NCI-H524 treated with DMSO at 0.1 percent for 48 hours (cell line): ENCODE measurements at places on chromosomes 2 and 18.

GRCh38 chr2:81734981-81735380 lies 1430.4 kb upstream of the LRRTM1 start:
- no peak for DNase-seq

GRCh38 chr2:121478996-121479745 lies 51.5 kb upstream of the RNU4ATAC start:
- no peak for DNase-seq

- DNase-seq = no peak
Observed at GRCh38 chr2:190972213-190972612, 41.8 kb downstream of the STAT1 start.

- no peak for DNase-seq
Observed at GRCh38 chr2:204122425-204122824, 185.9 kb downstream of the ICOS start.

- DNase-seq = no peak
Observed at GRCh38 chr2:115921541-115921940, 1479.1 kb downstream of the DPP10 start.

DNA sequence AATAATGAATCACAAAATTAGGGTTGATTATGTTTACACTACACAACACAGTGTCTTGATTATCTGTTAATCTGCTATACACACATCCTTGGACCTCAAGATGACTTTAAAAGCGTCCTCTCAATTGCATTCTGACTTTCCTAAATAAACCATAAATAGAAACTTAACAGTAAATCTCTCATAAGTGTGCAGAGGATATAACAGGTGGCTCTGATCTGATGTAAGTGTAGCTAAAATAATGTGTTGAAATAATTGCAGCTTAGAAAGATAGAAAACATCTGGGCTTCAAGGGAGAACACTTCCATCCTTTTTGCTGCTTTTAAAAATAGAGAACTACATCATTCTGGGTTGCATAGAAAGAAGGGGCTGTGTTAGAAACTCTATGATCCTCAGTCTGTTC lies 78.4 kb upstream of the EFEMP1 start:
- peak; percentile 18 for DNase-seq

- no peak for DNase-seq
Observed at GRCh38 chr2:227339098-227339599, 14.1 kb downstream of the MFF start.

- DNase-seq = no peak
Observed at GRCh38 chr2:211203986-211204385, 647.6 kb downstream of the CPS1 start.

DNA sequence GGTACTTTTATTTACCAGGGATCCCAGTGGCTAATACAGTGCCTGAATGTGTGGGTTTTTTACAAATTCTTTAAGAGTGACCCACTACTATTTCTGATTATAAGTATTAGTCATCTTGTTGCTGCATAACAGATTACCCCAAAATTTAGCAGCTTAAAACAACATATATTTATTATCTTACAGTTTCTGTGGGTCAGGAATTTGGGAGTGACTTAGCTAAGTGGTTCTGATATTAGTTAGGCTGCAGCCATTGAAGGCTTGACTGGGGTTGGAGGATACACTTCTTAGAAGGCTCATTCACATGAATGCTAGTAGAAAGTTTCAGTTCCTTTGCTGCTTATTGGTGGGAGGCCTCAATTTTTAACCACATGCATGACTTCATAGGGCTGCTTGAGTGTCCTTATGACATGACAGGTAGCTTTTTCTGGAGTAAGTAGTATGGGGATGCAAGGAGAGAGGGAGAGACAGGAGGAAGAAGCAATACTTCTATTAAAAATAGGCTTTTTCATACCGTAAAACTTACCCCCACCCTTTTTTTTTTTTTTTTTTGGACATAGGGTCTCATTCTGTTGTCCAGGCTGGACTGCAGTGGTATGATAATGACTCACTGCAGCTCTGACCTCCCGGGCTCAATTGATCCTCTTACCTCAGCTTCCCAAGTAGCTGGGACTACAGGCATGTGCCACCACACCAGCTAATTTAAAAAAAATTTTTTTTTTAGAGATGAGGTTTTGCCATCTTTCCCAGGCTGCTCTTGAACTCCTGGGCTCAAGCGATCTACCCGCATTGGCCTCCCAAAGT lies 13.3 kb upstream of the POLE4 start:
- DNase-seq = no peak

DNA sequence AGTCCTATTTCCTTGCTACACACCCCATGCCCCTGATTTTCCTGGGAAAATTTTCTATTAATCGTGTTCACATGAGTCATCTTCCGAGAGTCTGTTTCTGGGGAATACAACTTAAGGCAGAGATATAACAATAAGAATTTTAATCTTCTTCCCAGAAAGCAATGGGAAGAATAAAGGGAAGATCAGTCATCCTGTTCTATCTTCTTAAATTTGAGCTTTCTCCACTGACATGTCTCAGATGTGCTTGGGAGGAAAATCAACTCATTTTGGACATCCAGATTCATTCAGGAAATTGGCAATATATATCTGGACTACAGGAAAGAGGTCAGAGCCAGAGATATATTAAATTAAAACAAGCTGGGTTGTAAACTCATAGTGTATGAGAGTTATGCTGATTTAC lies 62.3 kb upstream of the SPAG16 start:
- no peak for DNase-seq

- no peak for DNase-seq
Observed at GRCh38 chr2:39640681-39641080, 25.0 kb upstream of the TMEM178A start.

DNA sequence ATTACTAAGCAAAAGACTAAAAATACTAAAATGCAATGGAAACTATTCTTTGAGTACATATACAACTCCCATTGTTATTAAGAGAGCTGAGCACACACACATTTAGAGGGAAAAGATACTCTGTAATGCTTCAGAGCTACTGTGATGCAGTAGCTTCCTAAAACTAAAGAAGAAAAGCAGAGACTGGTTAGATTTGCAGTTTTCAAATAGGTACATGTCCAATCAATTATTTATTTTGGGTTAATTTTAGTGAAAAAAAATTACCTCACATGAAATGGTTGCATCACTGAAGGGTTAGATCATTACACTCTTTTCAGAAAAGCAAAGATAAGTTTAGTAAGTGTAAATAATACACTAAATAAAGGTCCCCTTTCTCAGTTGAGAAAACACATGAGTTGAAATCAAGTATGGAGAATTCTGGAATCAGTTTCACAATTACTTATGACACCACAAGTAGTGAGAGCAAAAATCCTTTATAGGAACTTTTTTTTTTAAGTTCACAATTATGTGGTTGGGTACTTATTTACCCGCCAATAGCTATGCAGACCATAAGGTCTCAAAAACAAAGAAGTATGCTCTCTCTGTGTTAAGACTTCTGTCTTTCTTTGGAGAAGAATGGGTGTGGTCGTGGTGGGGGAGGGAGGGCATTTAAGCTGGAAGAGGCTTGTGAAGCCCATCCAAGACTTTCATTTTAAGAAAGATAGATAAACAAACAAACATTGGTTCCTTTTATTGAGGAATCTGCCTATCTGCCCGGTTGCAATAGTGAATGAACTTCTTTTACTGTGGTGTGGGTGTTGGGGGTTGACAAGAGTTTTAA lies 25.3 kb upstream of the SERTAD2 start:
- no peak for DNase-seq

GRCh38 chr2:195124391-195125079 lies 532.5 kb upstream of the SLC39A10 start:
- no peak for DNase-seq

DNA sequence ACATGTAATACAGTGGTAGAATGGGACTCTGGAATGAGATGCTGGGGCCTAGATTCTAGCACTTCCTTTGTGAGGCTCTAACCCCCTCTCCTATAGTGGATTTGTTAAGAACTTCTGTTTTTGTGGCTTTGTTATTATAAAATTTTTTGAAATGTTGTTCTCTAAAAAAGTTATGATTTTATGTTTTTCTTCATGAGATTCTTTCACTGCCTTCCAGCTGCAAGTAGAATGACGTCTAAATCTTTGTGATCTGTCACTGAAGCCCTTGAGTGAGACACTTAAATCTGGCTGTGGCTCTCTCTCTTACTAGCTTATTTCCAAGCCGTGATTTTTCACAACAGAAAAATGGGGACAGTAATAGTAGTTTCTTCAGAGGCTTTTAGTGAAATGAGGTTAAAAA lies 1.6 kb downstream of the CASP8 start:
- no peak for DNase-seq
